ENCODE measurements at places on chromosomes 12 and 14. TPM values are rescaled to one million over a fixed set of nuclear protein-coding genes. Genes with fewer than 3 reads are reported as not detected.

- no peaks in the 10 kb centered on the region for H3K4me1 ChIP-seq
- H3K36me3 ChIP-seq, result no peaks in the 10 kb centered on the region
- no peak overlapping the region for H3K27ac ChIP-seq
Measured at GRCh38 chr12:88595697-88596096, 15.4 kb upstream of the KITLG start.

DNA sequence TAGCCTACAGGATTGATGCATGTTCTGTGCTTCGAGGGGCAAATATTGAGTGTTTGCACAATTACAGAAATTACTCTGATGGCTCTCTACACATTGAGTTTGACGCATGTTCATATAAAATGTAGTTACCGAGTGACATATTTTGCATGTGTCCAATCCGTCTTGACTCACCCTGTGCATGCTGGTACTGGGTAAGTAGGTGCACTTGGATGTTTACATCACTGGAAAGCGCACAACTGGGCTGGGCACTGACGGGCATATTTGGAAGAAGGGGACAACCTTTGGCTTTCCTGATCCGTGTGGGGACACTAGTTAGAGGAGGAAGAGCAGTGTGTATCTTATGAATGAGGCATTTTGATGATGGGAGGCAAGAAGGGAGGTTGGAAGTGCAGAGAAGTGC, 4.9 kb upstream of the KRT6A start:
- no peak overlapping the region for H3K4me3 ChIP-seq
- no peak overlapping the region for H3K27ac ChIP-seq
- no peak for DNase-seq
- no peaks in the 10 kb centered on the region for H3K27me3 ChIP-seq

GRCh38 chr14:100711493-100711892, 15.2 kb upstream of the DLK1 start:
- DNase-seq, result no peak
- no peaks in the 10 kb centered on the region for H3K27me3 ChIP-seq
- H3K4me3 ChIP-seq, result no peak overlapping the region
- peaks cover 20% of the 10 kb centered on the region for H3K4me1 ChIP-seq
- peak overlapping the region; percentile 15 for H3K27ac ChIP-seq
- no peaks in the 10 kb centered on the region for H3K36me3 ChIP-seq

CCNK gene
- total RNA-seq, result 51.1 TPM

HNF1A gene
- not detected for total RNA-seq

DNA sequence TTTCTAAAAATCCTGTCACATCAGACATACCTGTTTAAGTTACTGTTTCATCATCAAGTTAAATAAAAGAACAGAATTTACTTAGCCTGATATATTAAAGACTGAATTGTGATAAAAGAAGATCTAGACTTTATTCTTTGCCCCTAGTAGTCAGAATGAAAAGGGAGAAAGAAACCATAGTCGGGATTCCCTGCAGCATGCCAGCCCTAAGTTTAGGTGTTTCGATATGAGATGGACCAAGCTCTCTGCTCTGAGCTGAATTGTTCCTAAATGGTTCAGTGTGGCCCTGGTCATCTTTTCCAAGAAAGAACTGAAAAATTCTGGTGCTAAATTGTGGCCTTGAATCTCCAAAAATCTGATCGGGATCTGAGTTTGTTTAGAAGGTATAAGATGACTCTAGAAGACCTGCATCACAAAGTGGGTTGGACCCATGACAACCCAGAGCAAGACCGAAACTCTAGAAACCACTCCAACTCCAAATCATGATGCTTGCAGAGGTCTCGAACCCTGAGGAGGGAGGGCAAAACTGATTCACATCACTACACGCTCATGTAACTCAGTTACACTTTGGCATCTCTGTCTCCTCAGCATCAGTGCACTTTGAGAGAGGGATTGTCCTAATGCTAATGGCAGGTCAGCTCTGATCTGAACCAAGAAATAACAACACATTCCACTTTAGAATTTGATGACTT, 15.7 kb downstream of the PTGER2 start:
- H3K27ac ChIP-seq, result no peak overlapping the region
- no peaks in the 10 kb centered on the region for H3K27me3 ChIP-seq
- H3K4me1 ChIP-seq, result peaks cover 8% of the 10 kb centered on the region
- no peak for DNase-seq
- H3K36me3 ChIP-seq, result no peaks in the 10 kb centered on the region

Measured in upper lobe of left lung (tissue), 6 donors.